ENCODE measurements at places on chromosomes 12 and 14.

- DNase-seq: no peak
Measured at GRCh38 chr12:12744546-12745305, 27.6 kb downstream of the CDKN1B start.

GRCh38 chr12:57632073-57632957 lies 686 bp downstream of the B4GALNT1 start:
- peak; percentile 59 for DNase-seq

DNA sequence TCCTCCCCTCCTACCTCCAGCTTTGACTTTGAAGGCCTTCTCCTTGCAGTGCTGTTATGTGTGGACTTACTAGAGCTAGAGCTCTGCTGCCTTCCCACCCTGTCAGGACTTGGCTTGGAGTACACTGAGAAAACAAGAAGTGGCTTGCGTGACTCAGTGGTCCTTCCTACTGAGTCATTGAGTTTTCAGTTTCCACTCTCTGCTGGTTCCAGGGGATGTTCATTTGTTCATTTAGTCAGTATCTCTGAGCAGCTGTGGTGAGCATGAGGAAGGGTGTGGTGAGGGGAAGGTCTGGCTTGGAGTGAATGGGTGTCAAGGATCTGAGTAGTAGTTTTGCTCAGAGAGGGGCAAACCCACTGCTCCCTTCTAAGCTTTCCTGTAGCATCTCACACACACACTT lies 17.2 kb upstream of the ELK3 start:
- no peak for DNase-seq

DNA sequence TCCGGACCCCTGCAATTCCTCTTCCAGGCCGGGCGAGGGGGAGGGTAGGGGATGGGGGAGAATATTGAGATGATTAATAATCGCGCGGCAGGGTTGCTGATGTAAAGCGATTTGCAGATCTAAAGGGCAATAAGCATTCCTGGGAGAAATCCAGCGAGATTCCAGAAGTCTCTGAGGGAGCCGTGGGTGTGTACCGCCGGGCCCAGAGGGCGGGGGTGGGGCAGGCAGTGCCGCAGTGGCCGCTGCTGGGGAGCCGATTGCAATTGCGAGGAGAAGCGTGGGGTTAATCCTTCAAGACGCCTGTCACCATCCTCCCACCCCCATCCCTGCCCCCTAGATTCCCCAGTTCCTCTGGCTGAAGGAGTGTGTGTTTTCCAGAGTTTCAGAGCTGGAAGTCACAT lies 16.4 kb downstream of the FOS start:
- DNase-seq: peak; percentile 29

DNA sequence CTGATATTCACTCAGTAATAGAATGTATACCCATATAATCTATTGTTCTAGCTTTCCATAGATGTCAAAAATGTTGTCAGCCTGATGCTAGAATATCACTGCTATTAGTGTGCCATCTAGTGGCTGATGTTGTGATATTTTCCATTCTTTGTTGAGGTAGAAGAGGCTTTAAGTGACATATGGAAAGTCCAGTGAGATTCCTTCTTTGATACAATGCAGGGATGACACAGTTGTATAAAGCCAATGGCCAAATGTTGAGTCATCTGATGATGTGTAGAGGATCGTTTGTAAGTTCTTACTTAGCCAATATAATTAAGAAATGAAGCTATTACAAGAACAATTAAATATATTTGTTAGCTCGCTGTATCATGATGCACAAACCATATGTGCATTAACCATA lies 58.1 kb upstream of the PCED1B start:
- DNase-seq: peak; percentile 8

GRCh38 chr12:64773386-64773785 lies 14.2 kb upstream of the GNS start:
- no peak for DNase-seq

GRCh38 chr14:63650256-63650952 lies 8.7 kb upstream of the WDR89 start:
- DNase-seq: no peak

GRCh38 chr14:22882529-22883172 lies 371 bp upstream of the REM2 start:
- DNase-seq: peak; percentile 80

DNA sequence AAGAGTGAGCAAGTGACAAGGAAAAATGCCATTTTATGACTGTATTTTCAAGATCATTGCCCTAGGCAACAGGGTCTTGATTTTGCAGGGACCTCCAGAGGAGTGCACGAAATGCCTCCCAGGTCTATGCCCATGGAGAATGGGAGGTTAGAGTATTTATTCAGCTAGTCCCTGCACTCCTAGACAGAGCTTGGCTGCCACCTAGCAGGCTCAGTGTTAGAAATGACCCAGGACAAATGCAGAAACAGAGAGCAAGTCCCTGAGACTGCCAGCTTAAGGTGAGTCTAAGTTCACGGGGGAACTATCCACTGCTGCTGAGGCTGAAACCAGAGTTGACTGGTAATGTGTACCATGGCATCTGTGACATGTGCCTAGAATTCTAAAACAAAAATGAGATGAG lies 506.4 kb downstream of the MED13L start:
- DNase-seq: no peak

DNA sequence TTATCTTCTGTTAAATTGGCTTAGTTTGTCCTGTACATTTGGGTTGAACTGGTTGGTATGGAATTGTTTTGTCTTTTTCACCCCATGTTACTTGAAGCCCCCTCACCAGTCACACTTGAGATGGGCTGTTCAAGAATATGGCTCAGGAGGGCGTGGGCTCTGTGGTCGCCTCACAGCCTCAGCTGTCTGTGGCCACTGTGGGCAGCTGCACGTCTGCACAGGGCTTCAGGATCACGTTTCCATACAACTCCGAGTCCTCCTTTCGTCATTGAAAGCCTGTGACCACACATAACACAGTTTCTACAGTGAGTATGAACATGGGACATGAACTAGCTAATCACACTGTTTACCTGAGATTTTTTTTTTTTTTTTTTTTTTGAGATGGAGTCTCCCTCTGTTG lies 81.3 kb downstream of the MOK start:
- DNase-seq: no peak

GRCh38 chr12:130226771-130227170 lies 64.5 kb downstream of the FZD10 start:
- DNase-seq: no peak

DNA sequence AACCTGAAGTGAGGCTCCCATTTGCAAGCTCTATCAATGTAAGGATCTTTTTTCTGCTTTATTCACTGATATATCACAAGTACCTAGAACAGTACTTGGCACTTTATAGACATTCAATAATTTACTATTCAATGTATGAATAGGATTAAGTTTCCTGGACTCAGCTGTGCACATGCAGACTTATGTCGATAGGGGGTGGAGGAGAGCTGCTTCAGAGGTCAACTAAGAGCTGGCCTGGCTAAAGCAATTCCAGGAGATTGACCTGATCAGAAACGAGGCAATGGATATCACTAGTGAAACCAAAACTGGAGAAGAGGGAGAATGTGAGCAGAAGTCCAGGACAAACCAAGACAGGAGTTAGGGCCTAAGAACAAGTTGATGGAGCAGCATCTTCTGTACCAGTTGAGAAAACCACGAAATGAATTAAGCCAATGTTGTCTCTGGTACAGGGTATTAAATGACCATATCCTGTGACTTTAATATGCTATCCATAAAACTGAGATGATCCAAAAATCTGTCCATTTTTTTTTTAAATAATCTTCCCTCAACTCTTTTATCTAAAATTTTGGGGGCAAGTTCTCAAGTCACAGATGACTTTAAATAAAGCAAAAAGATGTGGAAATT lies 169.2 kb downstream of the PIK3C2G start:
- peak; percentile 17 for DNase-seq

DNA sequence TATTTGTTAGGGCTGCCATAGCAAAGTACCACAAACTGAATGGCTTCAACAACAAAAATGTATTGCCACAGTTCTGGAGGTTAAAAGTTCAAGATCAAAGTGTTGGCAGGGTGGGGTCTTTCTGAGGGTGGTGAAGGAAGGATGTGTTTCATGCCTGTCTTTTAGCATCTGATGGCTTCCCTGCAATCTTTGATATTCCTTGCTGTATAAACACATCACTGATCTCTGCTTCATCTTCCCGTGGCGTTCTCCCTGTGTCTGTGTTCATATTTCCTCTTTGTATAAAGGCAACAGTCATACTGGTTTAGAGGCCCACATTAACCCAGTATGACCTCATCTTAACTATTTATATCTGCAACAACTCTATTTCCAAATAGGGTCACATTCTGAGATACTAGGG lies 167.5 kb downstream of the BTG1 start:
- DNase-seq: no peak

- no peak for DNase-seq
Measured at GRCh38 chr14:64074961-64075612, 219.1 kb downstream of the ESR2 start.

DNA sequence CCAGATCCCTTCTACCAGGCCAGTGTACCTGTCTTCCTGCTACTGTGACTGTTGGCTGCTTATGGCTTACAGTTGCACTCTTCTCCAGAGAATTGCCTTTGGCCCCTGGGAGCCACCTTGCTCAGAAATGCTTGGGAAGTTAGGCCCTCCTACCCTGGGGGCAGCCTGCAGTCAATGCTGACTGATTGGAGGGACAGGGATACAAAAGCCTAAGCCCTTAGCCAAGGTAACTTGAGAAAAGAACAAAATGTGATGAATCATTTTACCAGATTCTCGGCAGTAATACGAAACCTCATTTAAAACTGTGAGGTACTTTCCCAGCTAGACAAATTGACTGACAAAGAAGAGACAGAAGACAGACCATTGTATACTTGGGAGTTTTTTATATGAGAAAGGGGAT lies 47.3 kb downstream of the PTCSC3 start:
- DNase-seq: no peak

DNA sequence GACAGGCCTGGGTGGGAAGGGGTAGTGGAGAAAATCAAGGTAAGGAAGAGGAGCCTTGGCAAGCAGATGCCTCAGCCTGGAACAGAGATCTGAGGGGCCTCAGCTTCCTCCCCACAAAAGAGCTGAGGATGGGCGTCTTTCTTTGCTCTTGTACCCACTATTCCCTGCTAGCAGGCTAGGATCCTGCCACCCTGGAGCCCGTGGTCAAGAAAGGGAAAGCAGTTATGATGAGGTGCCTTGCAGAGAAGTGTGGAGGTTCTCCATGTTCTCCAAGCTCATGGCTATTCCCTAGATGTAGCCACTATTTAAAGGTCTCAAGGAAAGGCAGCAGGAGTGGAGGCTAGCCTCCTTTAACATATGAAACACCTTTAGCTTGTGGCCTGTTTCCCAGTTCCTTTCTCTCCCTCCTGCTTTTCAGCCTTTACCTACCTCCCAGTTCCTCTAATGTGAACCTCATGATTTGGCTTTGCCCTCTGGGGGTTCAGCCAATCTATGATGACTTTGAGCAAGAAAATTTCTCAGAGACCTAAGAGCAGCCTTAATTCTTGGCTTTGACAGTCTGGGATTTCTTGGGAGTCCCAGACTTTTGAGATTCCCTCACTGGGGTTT lies 1.1 kb downstream of the IKZF4 start:
- DNase-seq: no peak

DNA sequence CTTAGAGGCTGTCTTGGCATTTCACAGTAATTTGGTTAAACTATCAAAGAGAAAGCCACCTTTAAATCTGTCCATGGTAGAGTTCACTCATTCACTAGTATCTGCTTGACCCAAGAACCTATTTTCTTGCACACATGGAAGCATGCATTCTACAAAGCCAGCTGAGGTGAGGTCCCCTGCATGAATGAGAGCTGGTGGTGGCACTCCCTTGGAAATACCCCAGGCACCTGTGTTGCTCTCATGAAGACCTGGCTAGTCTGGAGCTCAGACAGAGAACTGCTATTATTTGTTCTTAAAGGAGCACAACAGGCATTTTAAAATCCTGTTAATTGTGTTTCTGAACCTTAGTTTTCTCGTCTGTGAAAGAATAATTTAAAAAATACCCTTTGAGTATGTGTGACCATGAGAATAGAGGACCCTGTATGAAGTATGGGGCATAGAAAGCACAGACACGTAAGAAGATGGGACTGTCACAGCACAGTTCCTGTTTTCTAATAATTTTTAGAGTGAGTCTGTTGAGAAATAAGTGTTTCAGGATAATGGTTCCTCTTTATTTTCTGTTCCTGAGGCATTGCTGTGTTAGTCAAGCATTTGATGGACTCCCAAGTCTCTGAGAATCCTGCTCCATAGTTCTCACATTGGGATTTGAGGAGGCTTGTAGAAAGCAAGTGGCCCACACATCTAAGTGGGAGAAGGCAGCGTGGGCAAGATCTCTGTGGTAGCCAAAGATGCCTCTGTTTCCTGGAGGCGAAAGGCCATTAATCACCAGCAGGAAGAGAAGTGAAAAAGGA lies 10.9 kb downstream of the RGS6 start:
- DNase-seq: no peak

GRCh38 chr12:24948420-24948756 lies 513 bp downstream of the BCAT1 start:
- DNase-seq: no peak

- no peak for DNase-seq
Measured at GRCh38 chr14:39847852-39848251, 415.6 kb upstream of the FBXO33 start.

DNA sequence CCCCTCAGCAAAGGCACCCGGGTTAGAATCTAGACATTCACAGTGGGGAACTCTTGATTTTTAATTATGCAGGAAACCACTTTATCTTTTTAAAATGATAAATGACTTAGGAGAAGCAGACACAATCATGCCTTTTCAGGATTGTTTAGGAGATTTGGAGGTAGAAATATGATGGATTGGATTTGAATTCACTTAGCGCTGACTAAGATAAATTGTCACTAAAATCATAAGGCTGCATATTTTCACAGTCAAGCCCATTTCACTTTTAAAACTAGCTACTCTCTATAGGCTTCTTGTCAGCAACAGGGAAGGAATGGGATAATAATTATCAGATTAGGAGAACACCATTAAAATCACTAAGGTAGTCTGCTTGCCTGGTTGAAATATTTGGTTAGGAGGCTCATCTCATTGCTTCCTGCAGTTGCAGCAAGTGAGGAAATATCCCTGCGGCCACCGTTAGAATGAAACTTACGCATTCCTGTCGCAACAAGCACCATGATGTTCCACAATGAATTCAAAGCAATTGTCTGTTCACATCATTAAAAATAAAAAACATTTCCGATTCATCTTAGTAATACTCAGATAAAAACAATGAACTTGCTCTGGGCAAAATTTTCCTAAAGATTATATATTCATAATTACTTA lies 31.9 kb downstream of the DACT1 start:
- DNase-seq: no peak

GRCh38 chr14:84064316-84065125 lies 1465.4 kb upstream of the FLRT2 start:
- no peak for DNase-seq

GRCh38 chr12:80791863-80792262 lies 75.2 kb downstream of the MYF5 start:
- no peak for DNase-seq

DNA sequence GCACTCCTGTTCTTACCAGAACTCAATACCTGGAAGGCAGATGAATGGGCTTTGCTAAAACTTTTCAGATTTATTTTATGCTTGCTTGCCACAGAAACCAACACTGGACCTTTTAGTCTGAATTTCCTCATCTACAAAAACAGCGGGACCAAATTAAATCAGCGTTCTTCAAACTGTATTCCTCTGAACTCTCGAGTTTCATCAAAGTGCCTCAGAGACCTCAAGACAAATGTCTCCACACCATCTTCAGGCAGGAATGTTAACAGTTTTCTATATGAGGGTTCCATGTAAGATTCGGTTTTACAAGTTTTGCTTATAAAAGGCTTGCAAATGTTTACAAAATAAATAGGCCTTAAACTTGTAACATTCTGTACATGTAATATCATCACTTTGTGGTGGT lies 74.6 kb downstream of the MED13L start:
- no peak for DNase-seq

- no peak for DNase-seq
Measured at GRCh38 chr14:44297437-44297836, 209.6 kb downstream of the FSCB start.

- no peak for DNase-seq
Measured at GRCh38 chr14:105151838-105152793, 16.5 kb downstream of the JAG2 start.

Measured in NCI-H345 (cell line).